NCI-H2107 (cell line): ENCODE measurements at places on chromosomes 6 and 20.
A peak's percentile ranks its signal among the peaks of the same experiment; 100 is the strongest.

DNA sequence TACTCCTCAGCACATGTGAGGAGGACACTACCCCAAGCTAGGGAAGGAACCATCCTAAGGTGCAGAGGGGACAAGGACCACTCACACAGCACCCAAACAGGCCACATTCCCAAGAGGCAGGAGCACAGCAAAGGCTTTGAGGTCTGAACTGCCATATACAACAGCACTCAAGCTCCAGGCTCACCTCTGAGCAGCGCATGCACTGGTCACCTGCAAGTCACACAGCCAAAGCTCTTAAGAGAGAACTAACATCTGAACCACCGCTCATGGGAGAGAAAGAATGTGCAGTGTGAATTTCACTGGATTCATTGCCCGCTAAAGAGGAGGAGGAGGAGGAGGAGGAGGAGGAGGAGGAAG lies 31.0 kb downstream of the NPEPL1 start:
- DNase-seq = no peak

GRCh38 chr20:571754-572441 lies 28.3 kb upstream of the CSNK2A1 start:
- DNase-seq = no peak

DNA sequence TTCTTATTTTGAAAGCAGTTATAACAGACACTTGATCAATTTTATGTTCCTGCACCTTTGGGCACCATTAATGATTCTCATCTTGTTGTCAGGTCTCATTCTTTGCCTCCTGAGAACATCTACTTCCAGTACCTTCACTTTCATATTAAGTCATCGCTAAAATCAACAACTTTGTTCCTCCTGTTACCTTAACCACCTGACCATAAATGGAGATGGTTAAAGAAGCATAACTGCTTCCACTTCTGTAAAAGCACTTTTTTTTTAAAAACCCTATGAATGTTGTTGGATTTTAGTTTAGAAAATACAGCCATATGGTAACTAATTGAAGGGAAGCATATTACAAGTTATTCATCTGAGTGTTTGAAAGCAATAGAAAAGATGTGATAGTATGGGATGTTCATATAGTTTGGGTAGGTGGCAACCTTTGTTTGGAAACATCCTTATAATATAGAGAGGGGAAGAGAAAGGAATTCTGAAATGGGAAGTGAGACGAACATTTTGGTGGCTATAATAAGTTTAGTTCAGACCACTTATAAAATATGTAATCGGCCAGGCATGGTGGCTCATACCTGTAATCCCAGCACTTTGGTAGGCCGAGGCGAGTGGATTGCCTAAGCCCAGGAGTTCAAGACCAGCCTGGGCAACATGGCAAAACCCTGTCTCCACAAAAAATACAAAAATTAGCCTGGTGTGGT lies 53.9 kb downstream of the AFG1L start:
- DNase-seq = no peak

- no peak for DNase-seq
Measured at GRCh38 chr6:109739686-109740085, 48.6 kb downstream of the FIG4 start.

GRCh38 chr6:113927001-113927400 lies 43.9 kb downstream of the HDAC2 start:
- no peak for DNase-seq

- DNase-seq = no peak
Measured at GRCh38 chr20:57826666-57827287, 117.0 kb upstream of the PMEPA1 start.

DNA sequence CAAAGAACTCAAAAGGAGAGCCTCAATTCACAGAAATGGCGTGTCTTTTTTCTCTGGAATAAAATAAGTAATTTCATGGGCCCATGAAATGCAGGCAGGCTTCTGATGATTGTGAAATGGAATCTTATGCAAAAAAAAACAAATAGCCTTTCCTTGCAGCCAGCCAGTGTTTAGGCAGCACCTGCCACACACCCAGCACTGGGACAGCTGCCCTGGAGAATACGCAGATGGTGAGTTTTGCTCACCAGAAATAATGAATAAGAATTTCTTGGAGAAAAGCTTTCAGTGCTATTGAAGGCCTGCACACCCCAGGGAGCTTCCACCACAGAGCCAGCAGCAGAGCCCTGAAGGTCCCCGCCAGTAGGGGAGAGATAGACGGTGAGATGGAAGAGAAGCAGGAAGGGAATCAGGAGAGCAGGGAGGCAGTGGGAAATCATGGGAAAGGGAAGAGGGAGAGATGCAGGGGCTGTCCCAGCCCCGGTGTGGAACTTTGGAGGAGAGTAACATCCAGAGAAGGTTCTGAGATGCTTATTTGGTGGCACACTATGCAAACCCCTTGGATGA lies 54.9 kb downstream of the PXDC1 start:
- DNase-seq = no peak

DNA sequence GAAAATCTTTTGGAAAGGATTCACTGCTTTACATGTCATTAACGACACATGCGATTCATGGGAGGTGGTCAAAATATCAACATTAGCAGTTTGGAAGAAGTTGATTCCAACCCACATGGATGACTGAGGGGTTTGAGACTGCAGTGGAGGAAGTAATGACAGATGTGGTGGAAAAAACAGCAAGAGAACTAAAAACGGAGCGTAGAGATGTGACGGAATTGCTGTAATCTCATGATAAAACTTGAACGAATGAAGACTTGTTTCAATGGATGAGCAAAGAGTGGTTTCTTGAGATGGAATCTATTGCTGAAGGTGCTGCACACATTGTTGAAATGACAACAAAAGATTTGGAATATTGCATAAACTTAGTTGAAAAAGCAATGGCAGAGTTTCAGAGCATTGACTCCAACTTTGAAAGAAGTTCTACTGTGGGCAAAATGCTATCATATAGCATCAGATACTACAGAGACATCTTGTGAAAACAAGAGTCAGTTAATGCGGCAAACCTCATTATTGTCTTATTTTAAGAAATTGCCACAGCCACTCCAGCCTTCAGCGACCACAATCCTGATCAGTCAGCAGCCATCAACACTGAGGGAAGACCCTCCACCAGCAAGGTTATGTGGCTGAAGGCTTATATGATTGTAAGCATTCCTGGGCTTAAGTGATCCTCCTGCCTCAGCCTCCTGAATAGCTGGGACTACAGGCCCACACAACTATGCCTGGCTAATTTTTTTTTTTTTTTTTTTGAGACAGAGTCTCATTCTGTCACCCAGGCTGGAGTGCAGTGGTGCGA lies 19.2 kb downstream of the SRSF3 start:
- DNase-seq = no peak

DNA sequence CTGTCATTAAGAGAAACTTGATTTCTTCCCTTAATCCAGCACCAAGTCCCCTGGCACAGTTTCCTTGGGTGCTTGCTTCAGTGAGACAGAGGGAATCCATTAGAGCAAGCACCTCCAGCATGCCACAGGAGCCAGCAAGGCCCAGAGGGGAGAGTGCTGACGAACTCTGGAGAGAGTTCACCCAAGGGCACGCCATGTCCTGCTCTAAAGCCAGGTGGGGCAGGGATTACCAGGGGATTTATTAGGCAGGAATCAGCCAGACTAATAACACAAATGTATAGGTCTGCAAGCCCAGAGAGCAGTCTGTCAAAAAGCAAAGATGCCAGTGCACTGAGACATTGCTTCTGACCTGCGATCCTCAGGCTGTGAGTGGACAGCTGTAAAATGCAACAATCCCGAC lies 155.4 kb upstream of the SYNDIG1 start:
- no peak for DNase-seq

DNA sequence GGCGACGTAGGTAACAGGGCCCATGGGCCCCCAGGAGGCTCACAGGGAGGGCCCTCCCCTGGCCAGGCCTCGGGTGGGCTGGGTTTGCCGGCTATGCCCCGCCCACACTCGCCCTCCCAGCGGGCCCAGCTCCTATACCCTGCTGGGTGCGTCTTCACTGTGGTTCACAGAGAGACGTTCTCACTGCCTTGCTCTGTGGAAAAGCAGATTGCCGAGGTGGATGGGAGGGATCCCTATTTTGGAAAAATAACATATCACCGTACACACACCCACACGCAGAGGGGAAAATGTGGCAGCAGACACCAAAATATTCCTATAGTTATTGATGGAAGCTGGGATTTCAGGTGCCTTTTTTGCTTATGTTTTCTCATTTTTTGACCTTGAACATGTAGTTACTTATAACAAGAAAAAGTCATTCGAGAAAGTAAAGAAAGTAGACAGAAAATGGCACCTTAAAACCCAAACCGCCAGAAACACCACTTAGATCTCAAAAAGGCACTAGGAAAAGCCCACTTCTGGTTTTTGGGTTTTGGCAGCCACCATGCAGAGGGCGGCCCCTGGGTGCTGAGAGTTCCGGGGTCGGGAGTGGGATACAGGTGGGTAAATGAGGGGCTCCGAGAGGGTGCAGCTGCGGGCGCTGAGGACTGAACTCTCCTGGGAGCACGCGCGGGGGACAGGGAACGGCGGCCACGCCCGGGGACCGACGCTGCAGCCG lies 49.4 kb downstream of the TMEM242 start:
- peak; percentile 69 for DNase-seq

DNA sequence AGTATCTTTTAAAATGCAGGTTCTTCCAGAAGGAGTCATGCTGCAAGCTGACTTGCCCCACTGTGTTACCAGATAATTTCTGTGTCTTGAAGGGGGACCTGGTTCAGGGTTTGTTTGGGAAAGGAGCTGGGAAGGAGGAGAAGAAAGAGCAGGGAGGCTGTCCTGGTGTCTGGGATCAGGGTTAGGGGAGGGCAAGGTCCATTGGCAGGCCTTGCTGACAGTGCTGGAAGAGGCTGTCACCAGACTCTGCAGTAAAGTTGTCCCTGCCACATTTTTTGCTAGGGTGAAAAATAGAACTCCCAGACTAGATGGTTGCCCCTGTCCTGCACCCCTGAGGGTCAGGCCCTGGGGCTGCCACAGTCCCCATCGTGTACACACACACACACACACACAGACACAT lies 14.9 kb downstream of the GLP1R start:
- DNase-seq = no peak

- no peak for DNase-seq
Measured at GRCh38 chr6:159809149-159809548, 9.1 kb downstream of the PNLDC1 start.

DNA sequence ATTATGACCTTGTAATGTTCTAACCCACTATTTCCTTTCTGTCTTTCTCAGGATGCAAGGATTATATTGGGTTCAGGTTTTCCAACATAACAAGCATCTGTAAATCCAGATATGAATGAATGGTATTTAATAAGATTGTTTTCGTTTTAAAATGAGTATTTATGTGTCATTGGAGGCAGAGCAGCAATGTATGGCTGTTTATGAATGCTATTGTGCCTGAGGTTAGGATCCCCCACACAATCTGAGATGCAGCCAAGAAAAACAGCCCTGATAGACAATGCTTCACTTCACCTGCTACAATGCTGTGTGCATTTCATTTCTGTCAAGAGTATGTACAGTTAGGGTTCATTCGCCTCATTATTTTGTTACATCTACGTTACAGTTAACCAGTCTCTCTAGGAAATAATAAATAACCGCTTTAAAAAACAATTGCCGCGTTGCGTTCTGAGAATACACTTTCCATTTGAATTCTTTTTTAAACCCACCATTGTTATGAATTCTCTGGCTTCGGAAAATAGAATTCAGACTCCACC lies 19.6 kb downstream of the TFAP2A start:
- DNase-seq = no peak

- DNase-seq = no peak
Measured at GRCh38 chr20:49982072-49982345, 771 bp upstream of the SNAI1 start.

- DNase-seq = no peak
Measured at GRCh38 chr6:14058735-14059134, 58.8 kb upstream of the CD83 start.

GRCh38 chr6:52373151-52373690 lies 11.3 kb downstream of the PAQR8 start:
- DNase-seq = no peak

DNA sequence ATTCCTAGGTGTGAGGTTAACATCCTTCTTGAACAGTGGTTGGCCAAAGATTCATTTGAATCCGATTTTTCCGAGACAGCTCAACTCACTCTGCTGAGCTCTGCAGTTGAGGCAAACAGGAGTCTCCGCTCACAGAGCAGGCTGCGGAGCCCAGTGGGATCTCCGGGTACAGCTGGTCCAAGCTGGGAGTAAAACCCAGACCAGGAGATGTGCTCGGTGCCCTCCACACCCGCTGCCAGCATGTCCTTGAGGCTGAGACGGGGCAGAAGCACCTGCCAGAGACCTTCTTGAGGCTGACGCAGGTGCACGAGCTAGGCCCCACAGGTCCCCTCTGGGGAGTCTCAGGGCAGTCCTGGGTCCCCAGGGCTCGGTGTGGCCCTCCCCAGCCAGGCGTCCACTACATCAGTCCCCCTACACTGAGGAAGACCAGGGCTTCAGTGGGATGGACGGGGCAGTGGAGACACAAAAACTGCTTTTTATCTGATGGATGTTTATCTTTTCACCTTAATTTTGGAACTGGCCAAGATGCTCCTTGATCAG lies 119.0 kb downstream of the AGPAT4 start:
- no peak for DNase-seq

DNA sequence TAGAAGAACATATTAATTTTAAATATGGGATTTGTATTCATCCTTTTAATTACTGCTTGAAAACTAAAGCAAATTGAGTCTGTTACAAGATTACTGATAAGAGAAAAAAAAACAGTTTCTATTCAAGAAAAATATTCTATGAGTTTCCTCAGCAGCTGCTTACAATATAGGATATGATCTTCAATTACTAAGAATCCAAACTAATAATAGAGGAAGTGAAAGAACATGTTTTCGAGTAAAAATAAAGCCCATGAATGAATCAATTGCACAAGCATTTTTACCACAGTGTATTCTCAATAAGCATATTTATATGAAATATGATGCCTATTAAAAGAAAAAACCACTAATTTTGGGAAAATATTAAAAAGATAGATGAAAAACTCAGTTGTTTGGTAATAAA lies 63.4 kb downstream of the AHI1 start:
- DNase-seq = no peak

DNA sequence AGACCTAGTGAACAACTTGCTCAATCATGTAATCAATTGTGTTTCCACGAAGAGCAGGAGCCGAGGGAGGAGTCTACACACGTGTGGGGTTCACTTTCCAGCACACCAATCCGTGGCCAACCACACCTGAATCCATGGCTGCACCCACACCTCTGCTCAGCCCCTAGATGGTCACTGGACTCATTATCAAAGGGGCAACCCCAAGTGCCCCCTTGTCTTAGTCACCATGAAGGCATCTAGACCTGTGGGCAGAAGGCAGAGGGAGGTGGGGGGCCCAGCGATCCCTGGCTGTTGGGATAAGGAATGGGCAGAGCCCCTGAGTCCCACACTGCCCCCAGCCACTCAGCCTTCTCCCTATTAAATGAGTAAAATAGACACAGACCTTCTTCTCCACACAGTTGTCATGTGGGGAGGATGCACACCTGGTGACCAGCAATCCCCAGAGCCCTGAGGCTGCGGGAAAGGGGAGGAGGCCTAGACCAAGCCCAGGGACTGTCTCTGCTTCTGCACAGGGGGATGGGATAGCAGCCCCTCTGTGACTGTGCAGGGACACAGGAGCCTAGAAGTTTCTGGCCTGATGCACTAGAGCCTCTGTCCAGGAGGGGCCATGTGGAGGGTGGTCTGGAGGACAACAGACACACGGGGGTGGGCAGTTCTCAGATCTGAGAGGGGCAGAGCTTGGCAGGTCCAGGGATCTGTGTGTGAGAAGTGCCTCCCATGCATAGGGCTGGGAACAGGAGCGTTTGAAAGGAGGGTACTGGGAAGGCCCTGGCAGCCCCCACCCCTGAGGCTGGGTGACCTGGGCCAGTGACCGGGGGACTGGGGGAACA lies 1.9 kb upstream of the RAET1L start:
- DNase-seq = no peak
